ENCODE measurements at places on chromosomes 7 and 10.
A peak's percentile ranks its signal among the peaks of the same experiment; 100 is the strongest.

- no peak for DNase-seq
These were observed 43.3 kb upstream of the CYTH3 start for GRCh38 chr7:6315746-6316145.

DNA sequence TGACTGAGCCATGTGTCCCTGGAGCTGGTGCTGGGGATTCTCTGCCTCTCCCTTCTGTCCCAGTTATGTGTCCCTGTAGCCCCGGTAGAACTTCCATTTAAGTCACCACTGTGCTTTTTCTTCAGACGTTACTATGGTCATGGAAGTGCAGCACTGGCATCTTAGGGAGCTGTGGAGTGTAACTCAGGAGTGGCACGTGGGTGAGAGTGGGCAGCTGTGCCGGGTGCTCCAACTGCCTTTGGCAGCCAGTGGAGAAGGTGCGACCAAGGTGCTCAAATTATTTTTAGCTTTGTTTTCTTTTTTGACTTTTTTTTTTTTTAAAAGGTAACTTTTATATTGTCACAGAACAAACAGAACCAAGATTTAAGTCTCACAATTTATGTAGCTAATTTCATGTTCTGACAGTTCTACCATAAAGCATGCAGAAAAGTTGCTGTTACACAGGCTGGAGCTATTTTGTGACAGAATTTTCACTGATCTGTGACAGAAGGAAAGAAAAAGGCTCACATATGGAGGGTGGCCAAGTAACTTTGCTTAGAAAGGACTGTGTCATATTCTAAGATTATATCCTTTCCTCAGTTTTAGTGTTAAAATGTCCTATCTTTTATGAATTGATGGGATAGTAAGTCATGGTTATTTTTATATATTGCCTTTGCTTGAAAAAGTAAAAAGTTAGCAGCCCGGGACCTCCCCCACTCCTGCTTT lies 73.9 kb downstream of the SH2D4B start:
- no peak for DNase-seq

- DNase-seq: no peak
These were observed 7.5 kb downstream of the CYP2W1 start for GRCh38 chr7:990352-990932.

GRCh38 chr7:95269640-95270039 lies 54.7 kb downstream of the PON1 start:
- DNase-seq: no peak

GRCh38 chr7:128792471-128793180 lies 858 bp downstream of the CCDC136 start:
- peak; percentile 67 for DNase-seq

GRCh38 chr7:93890464-93891068 lies at the start of gene TFPI2:
TSS of gene TFPI2 (minus strand) at chr7:93890753. CDS start at chr7:93890678, 75 bp downstream.
- DNase-seq: peak; percentile 69

- no peak for DNase-seq
These were observed 33.9 kb downstream of the FAM107B start for GRCh38 chr10:14740684-14741247.

- no peak for DNase-seq
These were observed 451.0 kb downstream of the GRM8 start for GRCh38 chr7:126801733-126802132.

DNA sequence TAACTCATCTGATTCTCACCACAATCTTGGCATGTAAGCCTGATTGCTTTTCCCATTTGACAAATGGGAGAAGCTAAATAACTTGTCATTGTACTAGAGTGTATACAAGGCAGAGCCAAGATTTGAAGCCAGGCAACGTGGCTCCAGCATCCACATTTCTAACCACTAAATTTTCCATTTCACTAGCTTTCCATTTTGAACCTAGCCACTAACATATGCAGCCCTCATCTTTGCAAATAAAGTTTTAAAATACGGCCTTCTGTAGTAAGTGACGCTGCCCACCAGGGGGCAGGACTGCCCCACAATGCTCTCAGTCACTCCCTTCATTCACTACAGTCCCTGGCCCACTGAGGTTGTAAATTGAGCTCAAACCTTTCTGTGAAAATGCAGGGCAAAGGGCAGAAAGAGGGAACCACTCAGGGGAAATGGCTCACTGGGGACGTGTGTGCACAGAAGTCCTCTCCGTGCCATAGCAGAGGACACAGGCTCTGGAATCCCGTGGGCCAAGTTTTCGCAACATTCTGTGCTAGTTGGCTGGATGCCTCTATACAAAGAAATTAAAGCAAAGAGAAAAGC lies 315.7 kb downstream of the TNS3 start:
- DNase-seq: peak; percentile 71

DNA sequence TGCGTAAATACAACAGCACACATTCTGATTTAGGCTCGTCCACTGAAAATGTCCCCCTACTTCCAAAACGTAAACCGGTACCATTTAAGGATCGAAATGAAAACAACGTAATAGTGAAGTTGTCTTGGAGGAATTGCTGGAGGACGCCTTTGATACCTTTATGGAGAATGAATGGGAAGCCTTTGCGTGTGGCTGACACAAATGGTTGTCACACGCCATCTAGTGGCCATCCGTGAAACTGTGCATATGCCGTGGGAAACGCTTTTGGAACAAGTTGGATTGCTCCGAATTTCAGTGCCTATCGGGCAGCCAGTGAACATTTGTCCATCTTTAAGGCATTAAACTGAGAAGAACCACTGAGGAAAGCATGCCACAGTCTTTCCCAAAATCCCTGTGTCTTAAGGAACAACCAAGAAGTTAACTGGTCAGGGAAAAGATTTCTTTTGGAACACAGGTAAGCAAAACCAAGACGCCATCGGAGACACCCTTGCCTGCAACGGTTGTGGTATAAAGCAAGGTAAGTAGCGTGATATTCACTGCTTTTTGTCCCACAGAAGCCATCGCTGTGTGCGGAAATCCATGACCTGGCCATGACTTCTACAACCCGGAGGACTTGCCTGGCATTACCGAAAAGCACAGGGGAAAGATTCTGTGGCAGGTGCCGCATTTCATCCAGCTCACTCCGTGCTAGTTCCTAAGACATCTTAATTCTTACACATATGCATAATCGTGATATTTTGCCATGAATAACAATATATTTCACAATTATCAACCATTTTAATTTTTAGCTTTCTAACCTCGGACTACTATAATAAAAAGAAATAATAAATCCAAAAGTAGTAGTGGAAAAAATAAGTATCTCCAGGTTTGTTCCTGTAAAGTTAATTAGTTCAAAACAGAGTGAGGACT lies 100.6 kb downstream of the FAM204A start:
- peak; percentile 84 for DNase-seq

GRCh38 chr10:101329341-101330032 lies 24.5 kb upstream of the BTRC start:
- no peak for DNase-seq

DNA sequence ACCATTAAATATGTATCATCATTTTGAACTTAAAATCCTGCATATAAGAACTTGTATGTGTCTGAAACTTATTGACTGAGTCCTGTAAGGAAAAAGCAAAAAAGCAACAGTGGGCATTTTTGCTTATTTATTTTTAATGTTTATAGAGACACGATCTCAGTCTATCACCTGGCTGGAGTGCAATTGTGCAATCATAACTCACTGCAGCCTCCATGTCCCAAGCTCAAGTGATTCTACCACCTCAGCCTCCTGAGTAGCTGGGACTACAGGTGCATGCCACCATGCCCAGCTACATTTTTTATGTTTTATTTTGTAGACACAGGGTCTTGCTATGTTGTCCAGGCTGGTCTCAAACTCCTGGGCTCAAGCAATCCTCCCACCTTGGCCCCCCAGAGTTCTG lies 32.2 kb downstream of the MYL10 start:
- no peak for DNase-seq

- DNase-seq: no peak
These were observed 11.7 kb upstream of the HBP1 start for GRCh38 chr7:107157091-107157490.

DNA sequence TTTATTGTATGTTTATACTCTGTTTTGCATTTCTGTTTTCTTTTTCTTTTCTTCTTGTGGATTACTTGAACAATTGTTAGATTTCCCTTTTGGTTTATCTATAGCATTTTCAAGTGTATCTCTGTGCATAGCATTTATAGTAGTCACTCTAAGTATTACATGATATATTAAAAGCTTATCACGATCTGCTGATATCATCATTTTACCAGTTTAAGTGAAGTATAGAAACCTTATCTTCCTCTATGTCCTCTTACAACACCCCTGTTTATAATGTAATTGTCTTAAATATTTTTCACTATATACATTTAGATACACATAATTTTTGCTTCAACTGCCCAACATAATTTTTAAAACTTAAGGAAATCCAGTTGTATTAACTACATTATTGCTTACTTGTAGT lies 513.9 kb upstream of the CELF2 start:
- no peak for DNase-seq

GRCh38 chr10:93186653-93187052 lies 113.0 kb downstream of the CYP26A1 start:
- DNase-seq: no peak

GRCh38 chr7:16554518-16555236 lies 28.1 kb downstream of the LRRC72 start:
- no peak for DNase-seq

GRCh38 chr7:124938128-124938527 lies 8.5 kb upstream of the POT1 start:
- no peak for DNase-seq

DNA sequence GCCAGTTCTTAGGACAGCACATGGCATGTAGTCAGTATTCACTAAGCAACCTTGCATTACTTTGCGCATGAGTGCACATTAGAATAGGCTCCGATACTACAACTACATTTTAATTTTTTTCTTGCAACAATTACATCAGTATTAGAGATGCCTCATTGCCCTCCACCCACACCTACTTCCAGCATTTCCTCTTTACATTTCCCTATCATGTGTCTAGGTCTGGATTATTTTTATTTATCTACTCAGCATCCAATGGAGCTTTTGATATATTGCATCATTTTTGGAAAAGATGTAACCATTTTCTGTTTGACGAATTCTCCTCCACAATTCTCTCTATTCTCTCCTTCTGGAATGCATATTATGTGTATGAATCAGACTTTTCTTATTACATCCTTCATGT lies 258.2 kb upstream of the GLI3 start:
- DNase-seq: no peak

DNA sequence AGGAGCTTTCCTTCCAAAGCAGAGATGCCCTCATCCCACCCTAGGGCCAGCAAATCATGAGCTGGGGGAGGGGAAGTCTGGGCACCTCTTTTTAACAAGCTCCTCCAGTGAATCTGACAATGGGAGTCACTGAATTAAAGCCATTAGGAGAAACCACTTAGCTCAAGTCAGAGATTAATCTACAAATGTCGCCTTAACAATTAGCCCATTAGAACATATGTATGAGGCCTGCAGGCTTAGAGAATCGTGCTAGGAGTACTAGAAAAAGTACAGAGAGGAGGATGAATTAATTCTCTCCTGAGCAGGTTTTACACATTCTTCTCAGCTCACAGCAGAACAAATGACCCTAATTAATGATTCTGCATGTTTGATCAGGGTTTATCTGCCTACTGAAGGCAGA lies 381.3 kb downstream of the KCNMA1 start:
- no peak for DNase-seq

GRCh38 chr10:76009531-76009930 lies 578.1 kb downstream of the LRMDA start:
- no peak for DNase-seq

DNA sequence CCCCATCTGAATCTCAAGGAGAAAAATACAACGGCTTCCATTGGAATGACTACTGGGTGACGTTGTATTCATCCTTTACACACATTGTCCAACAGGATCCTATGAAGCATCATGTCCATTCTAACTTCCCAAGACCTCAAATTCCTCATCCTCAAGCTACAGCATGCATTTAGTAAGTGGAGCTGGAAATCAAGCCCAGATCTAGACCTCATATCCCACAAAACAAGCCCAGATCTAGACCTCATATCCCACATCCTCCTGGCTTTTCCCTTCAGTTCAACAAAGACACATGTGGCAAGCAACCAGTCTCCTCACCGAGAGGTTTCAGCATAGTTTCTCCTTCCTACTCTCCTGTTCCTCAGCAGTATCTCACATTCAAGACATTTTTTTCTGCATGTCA lies 12.2 kb downstream of the IGF2BP3 start:
- DNase-seq: no peak

DNA sequence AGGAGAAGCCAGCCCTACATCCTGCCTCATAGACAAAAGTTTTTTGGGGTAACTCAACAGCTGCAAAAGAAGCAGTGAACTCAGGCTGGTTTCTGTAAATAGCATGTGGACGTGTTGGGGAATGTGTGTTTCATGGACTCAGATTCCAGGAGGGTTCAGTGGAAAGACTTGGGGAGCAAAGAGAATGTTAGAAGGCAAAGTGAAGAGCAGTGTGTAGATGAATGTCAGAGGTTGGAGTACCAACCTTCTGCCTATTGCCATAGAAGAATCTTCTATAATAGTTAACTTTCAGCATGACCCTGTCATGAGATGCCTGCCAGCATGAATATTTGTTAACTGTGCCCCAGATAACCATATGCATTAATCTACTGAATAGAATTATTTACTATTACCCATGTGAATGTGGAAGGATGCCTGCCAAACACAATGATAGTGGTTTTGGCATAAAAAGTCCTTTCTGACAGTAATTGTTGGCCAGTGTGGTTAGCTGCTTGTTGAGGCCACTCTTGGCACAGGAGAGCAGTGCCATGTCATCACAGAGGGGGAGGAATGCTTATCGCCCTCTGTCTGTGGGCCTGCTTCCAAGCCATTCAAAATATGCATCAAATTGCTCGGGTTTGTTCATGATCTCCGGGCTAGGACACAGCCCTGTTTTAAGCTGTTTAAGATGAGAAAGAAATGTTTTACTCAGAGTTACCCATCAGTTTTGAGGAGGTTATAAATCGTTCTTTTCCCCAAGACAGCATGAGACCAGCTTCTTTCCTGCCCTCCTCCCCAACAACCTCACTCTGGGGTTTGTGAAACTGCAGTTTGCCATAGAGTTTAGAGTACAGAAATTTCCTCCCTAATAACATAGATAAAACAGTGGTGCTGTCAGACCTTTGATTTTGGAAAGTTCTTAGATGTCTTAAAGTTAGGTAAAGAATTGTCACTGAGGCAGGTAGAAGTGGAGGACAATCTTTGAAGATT lies 165.3 kb downstream of the WNT2 start:
- DNase-seq: peak; percentile 74

GRCh38 chr10:1110674-1111119 lies 54.5 kb downstream of the WDR37 start:
- no peak for DNase-seq

GRCh38 chr10:91409069-91409868 lies 875 bp upstream of the HECTD2 start:
- peak; percentile 94 for DNase-seq

DNA sequence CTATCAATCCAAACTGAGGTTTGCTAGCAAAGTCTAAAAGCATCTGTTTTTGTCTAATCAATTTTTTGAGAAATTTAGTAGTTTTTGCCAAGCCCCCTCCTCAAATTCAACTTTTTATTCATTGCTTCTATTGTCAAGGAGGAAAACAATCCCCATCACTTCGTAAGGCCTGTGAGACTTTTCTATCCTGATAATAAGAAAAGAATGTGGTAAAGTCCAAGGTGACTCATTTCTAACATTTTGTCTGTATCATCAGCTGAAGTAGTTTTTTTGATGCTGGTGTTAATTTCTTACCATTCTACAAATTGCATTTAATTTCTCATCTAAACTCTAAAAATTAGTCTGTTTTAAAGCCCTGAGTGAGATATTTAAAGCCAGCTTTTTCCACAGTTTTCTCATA lies 11.7 kb downstream of the ANK3 start:
- DNase-seq: no peak
